NCI-H1048 (cell line): ENCODE measurements at places on chromosomes 3 and 15.

- DNase-seq: no peak
Measured at GRCh38 chr3:37520907-37521341, 340.8 kb upstream of the CTDSPL start.

- no peak for DNase-seq
Measured at GRCh38 chr15:80473286-80474223, 69.4 kb downstream of the ARNT2 start.

DNA sequence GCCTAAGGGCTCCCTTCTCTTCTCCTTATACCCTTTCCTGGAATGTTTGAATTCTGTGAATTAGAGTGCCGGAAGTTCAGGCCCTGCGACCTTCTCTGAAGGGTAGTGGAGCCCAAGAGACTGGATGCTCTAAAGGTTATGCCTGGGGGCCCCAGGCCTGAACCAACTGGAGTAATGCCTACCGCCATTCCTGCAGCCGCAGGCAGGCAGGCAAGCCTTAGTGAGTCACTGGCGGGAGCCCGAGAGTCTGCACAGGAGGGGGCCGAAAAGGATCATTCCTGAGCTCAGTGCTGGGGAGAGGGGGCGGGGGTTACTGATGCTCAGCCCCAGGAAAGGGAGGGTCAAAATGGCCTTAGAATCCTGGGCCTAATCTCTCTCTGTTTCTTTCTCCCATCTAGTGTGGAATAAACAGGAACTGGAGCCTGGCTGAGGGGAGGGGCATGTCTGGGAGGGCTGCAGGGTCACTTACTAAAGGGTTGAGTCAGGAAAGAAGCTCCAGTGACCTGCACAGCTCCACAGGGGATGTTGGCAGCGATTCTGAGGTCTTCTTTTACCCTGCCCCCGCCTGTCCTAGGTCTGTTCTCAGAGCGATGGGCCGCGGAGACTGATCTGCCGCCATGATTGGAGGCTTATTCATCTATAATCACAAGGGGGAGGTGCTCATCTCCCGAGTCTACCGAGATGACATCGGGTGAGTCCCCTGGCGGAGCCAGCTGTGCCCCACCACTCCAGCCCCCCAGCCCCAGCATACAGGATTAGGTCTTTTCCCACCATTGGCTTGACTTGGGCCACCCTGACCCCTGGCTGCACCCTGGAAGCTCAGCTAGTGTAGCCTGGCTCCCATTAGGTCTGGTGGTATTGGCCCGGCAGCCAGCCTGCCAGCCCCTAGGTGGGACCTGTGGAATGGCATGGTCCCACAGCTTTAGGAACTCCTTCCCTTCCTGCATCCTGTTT lies 2.0 kb downstream of the AP2M1 start:
- DNase-seq: no peak

DNA sequence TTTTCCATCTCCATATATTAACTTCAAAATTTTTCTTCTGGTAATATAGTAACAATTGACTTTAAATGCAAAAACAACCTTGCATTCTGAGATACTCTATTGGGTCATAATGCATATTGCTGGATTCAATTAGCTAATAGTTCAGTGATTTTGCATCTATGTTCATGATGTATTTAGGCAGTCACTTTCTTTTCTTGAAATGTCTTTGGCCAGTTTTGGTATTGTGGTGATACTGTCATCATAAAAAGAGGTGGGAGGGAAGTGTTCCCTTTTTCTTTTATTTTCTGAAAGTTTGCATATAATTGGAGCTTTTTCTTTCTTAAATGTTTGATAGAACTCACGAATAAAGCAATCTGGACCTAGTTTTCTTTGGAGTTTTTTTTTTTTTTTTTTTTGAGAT lies 67.4 kb upstream of the ZNF148 start:
- no peak for DNase-seq

GRCh38 chr3:73052857-73053256 lies 8.6 kb upstream of the EBLN2 start:
- DNase-seq: no peak
